NCI-H187 (cell line): ENCODE measurements at places on chromosomes 4 and X.
A peak's percentile ranks its signal among the peaks of the same experiment; 100 is the strongest.

DNA sequence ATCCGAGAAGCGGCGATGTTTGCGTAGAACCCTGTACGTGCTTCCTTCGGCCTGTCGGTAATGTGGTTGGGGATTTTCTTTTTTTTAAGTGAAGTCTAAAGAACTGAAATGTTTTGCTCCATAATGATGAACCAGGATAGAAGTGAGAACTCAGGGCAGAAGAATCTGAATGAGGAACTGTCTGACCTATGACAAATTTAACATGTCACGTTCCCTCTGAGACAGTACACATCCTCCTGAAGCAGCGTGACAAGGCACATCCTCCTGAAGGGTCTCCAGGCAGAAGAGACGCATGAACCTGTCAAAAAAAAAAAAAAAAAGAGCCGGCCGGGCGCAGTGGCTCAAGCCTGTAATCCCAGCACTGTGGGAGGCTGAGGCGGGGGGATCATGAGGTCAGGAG is 6.2 kb downstream of the CSF2RA start:
- DNase-seq, result no peak

GRCh38 chr4:84583876-84584380 is 1.0 kb downstream of the CDS1 start:
- no peak for DNase-seq

- no peak for DNase-seq
Observed at GRCh38 chr4:40628888-40629287, 776 bp downstream of the RBM47 start.

- DNase-seq, result peak; percentile 51
Observed at GRCh38 chr4:40897557-40898203, 147.9 kb downstream of the NSUN7 start.

- peak; percentile 67 for DNase-seq
Observed at GRCh38 chrX:154748712-154749339, 2.1 kb downstream of the GAB3 start.

DNA sequence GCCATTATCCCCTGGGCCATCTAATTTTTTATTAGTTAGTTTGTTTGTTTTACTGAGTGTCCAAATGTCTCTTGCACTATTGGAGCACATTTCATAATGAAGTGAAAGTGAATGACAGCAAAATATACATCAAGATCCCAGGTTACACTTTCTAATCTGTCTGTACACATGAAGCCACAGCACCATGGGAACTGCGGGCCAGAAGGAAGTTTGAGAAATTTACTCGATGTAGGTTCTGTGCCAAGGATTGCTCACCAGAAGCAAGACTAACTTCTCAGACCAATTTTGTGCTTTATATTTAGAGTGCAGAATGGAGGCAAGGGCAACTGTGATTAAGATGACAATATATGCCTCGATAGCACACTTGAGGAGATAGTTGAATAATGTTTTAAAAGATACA is 258.0 kb downstream of the COL25A1 start:
- no peak for DNase-seq

GRCh38 chr4:65546882-65547416 is 123.3 kb downstream of the EPHA5 start:
- no peak for DNase-seq

DNA sequence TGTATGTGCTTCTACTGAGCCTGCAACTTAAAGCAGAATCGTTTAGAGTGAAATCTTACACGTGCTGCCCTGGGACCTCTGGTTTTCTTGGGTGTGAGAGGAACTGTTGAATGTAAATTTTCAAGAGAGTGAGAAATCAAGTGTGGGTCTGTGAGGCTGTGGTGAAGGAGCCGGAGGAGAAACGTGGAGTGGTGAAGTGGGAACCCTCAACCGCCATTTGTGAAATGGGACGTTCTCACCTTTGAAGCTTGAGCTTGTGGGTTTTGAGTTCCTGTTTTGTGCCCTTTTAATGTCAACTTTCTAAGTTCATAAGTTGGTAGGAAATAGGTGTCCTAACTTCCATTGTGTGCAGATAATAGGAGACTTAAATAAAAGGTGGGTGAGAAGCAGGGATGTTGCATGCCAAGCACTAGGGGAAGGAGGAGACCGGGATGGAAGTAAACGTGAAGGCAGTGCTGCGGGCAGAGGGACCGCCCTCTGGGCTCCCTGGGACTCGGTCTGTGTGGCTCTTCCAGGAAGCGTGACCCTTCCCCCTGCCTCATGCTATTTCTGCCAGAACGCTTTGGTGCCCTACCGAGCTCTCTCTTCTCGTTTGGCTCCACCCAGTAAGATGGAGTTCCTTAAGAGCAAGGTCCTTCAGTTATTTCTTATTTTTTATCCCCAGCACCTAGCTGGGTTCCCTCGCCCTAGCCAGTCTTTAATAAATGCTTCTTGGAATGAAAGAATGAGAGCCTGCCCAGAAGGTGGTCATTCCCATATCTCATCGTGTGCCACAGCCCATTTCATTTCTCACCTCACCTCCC is 56.0 kb downstream of the TMEM131L start:
- DNase-seq, result no peak

DNA sequence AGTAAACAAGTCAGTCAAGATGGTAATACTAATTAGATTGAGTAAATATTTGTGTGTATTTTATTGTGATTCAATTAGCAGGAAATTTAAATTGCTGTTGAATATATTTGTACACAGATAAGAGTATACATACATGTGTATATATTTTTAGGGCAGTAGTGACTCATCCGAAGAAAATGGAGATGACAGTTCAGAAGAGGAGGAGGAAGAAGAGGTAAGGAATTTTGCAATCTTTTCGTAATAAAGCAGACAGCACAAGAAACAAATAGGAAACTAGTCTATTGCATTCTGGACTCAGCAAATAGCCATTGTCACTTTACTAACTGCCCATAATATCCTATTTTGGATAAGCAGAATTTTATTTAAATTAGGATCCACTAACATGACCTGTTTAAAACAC is 6.6 kb downstream of the IBSP start:
- no peak for DNase-seq

DNA sequence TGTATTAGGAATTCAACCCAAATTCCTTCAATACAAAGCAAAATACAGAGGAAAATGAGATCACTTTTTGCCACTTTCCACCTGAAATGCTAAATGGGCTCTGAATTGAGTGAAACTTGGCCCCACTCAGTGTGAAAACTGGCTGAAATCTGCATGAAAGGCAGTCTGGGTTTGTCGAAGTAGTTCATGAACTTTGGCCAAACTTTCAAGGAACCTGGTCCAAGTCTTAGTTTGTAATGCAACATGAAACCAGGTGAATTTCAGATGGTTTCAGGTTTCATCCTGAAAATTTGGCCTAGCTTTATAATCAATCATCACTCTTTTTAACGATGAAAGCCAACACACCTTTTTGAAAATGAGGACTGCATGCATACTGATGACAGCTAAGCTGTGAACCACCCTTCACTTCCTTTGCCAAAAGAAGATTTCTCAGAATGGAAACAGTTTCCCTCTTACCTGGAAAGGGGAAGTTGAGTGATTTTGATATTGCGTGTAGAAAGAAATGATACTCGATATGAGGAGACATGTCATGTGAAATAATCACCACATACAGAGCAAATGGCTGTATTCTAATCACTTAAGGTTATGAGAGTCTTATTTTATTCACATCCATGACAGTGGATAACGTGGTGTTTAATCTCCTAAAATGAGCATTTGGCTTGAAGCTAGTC is 209.9 kb upstream of the ETNPPL start:
- no peak for DNase-seq

DNA sequence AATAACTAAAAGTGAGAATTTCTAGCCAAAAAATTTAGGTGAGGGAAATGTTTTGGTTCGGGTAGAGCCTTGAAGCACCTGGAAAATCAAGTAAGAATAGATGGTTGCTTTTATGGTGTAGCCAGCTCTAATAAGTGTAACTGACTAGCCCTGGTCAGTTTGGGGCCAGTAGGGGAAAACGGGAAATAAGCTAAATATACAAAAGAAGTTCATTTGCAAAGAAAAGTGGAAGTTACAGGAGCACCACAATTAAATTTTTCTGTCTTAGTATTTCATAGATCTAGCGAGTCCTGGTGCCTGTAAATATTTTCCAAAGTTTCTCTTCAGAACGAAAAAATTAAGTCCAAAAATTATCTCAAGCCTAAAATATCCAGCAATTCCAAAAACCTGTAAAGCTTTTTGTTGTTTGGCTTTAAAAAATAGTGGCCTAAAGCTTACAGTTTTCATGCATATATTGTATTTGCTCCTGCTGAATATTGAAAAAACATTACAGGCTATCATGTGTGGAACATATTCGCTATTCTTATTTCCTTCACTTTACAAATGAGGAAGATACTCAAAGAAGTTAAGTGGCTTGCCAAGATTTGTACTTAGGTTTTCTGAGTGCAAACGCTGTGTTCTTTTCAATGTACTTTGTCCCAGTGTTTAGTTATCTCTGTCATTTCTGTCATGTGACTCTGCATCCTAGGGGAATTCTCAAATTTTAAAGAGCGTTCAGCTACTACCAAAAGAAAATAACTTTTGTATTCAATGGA is 7.3 kb upstream of the PTPN13 start:
- no peak for DNase-seq

- no peak for DNase-seq
Observed at GRCh38 chr4:118968005-118968404, 79.4 kb downstream of the SYNPO2 start.

DNA sequence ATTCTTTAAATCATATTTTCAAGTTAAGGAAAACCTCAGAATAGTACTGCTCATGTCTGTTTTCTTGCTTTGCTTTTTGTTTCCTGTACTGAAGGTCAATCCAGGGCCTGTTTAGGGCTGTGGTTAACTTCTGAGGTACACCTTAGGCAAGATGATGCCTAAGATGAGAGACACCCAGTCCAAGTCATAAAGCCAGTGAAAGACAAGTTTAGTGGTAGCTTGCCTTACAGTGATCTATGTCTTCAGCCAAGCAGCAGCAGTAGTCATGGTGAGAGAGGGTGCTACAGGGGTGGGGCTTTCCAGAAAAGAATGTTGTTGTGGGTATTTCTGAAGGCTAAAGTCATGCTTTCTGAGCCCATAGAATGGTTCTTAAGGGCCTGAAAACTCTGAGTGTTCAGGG is 173.7 kb downstream of the VSIG4 start:
- DNase-seq, result no peak

- DNase-seq, result no peak
Observed at GRCh38 chr4:30495251-30495650, 224.9 kb upstream of the PCDH7 start.

- no peak for DNase-seq
Observed at GRCh38 chr4:185656467-185656931, 121.2 kb upstream of the PDLIM3 start.

GRCh38 chrX:125291124-125291523 is 28.5 kb upstream of the TEX13C start:
- DNase-seq, result no peak

DNA sequence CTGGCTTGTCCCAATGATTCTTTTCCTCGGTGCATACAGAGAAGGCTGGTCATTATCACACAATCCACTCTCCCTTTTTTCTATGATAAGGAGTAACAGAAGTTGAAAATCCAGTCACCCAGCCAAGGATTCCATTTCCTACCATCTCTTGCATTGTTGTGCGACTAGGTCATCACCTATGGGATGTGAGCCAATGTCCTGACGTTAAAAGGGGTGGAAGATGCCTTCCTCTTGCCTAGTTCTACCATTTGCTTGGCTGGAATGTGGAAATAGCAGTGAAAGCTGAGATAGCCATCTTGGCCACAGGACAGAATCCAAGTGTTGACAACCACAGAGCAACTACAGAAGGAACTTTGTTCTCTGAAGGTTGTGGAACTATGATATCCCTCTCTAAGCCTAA is 132.2 kb upstream of the KIT start:
- DNase-seq, result no peak

DNA sequence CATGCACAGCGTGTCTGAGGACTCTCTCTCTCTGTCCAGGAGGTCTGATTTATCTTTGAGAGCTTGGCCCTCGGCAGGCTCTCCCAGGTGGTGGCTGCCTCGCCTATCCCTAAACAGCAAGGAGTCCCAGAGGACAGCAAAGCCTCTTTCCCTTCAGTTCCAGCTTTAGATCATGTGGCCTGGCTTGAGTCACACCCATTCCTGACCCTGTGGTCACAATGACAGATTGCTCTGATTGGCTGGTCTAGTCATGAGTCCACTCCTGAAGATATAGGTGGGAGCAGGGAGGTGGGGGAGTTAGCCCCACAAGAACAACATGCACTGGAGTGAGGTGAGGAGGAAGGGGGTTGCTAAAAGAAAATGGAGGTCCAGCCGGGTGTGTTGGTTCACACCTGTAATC is 12.1 kb upstream of the PORCN start:
- no peak for DNase-seq

GRCh38 chrX:65407157-65407626 is 127.4 kb downstream of the LAS1L start:
- DNase-seq, result no peak

- DNase-seq, result peak; percentile 51
Observed at GRCh38 chr4:11367371-11367770, 61.3 kb downstream of the HS3ST1 start.

- no peak for DNase-seq
Observed at GRCh38 chr4:164871673-164872072, 5.3 kb upstream of the APELA start.

DNA sequence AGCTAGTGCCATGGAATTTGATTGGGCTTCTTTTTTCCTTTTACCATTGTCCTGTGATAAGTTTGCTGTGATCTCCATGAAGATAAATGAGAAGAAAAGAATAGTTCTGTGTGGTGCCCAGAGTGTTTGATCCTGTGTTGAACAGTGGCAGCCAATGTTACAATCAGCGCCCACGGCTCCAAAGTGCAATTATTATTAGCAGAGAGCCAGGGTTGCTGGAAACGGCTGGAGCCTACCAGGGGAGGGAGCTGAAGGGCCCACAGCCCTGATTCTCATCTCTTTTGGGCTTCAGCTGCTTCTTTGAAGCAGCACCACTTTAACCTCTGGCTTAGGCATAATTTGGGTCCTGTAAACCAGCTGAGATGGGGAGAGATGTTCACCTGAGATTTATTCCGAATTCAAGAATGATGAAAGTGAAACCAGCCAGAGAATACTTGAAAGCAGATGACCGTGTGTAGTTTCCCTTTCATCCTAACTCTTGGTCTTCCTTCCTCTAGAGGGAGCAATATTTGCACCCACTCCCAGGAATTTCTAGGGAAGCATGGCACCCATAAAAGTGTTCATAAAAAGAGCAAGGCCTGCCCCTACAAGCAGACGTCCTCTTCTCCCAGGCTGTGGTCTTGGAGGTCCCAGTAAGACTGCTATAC is 298.3 kb downstream of the EVC2 start:
- DNase-seq, result no peak

- DNase-seq, result no peak
Observed at GRCh38 chr4:39125600-39125985, 56.7 kb upstream of the WDR19 start.

DNA sequence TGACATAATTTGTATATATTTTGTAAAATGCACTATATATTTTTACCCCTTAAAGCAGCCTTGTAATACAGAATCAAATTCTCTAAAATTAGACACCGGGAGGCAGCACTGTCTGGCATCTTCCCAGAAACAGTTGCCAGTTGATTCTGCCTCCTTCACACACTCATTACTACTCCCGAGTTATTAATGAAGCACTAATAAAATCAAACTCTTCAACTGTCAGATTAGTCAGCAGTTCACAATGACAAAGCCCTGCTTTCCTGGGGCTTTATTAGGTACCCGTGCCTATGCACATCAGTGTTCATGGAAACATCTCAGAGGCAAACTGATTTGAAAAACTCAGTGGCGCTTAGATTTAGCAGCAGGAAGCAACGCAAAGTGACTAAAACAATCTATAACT is 103.5 kb upstream of the VEGFC start:
- DNase-seq, result no peak

- no peak for DNase-seq
Observed at GRCh38 chr4:176792326-176793059, at the start of gene VEGFC. Gene VEGFC, minus strand, starts transcription at chr4:176792922. Its CDS starts 611 bp downstream, at chr4:176792311.

- no peak for DNase-seq
Observed at GRCh38 chr4:5824227-5824626, 68.7 kb downstream of the CRMP1 start.

GRCh38 chr4:109206620-109207019 is 95.8 kb downstream of the COL25A1 start:
- no peak for DNase-seq
